ENCODE measurements at places on chromosomes 12 and 14. TPM values are rescaled to one million over a fixed set of nuclear protein-coding genes. Genes with fewer than 3 reads are reported as not detected.

SYT1 gene
- 2.3 TPM for total RNA-seq

IL31 gene
- not detected for total RNA-seq

SSTR1 gene
- 22.0 TPM for total RNA-seq

ACOT2 gene
- 30.1 TPM for total RNA-seq

PPHLN1 gene
- total RNA-seq, result 70.0 TPM

DBX2 gene
- not detected for total RNA-seq

TMEM132C gene
- not detected for total RNA-seq

TBX5 gene
- 0.12 TPM for total RNA-seq

CPM gene
- 7.9 TPM for total RNA-seq

CCDC198 gene
- not detected for total RNA-seq

HOXC4 gene
- total RNA-seq, result not detected

WSCD2 gene
- total RNA-seq, result not detected

All from uterine smooth muscle cell (primary cell).